Inflammatory macrophage treated with lipopolysaccharide for 4 hours (primary cell): ENCODE measurements at places on chromosomes 11 and 22.

DNA sequence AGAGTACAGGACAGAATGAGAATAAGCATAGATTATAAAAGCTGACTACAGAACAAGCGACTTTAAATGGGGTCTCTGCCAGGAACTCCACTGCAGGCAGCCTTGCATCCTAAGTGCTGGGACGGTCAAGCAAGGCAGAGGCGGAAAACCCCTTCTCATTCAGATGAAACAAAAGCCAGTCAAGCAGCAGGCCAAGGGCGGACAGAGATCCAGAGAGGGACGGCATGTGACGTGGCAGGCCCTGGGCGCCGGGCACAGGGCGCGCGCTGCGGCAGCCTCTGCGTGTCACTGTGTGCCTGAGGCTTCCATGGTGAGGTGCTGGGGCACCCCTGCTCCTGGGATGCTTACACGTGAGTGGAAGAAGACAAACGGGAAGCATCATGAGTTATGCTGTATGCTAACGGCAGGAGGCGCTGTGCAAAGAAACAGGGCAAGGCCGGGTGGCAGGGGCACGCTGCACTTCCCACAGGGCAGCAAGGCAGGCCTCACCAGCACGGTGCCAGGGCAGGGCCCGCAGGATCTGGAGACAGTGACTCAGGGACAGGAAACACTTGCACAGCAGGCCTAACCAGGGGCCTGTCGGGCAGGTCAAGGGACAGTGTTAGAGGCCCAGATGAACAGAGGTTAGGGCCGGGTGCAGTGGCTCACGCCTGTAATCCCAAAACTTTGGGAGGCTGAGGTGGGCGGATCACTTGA lies 6.2 kb downstream of the TOLLIP start:
- DNase-seq = peak; percentile 38

DNA sequence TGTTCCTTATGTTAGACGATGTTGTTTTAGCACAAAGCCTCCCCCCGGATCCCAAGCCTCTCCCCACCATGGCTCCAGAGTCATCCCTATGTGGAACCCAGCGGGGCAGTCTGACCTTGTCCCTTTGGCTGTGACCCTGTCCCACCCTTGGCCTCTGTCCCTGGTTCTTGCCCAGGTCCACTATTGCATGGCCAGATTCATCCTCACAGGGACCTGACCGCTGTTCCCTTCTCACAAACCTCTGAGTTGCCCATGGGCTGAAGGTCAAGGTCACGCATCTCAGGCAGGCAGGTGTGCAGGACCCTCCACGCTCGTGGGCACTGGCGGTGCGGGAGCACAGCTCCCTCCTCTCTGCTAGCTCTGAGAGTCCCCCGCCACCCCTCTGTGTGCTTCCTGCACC lies 39.0 kb downstream of the BCR start:
- DNase-seq = no peak

- no peak for DNase-seq
These were observed 122.5 kb downstream of the WNT11 start for GRCh38 chr11:76083563-76084451.

DNA sequence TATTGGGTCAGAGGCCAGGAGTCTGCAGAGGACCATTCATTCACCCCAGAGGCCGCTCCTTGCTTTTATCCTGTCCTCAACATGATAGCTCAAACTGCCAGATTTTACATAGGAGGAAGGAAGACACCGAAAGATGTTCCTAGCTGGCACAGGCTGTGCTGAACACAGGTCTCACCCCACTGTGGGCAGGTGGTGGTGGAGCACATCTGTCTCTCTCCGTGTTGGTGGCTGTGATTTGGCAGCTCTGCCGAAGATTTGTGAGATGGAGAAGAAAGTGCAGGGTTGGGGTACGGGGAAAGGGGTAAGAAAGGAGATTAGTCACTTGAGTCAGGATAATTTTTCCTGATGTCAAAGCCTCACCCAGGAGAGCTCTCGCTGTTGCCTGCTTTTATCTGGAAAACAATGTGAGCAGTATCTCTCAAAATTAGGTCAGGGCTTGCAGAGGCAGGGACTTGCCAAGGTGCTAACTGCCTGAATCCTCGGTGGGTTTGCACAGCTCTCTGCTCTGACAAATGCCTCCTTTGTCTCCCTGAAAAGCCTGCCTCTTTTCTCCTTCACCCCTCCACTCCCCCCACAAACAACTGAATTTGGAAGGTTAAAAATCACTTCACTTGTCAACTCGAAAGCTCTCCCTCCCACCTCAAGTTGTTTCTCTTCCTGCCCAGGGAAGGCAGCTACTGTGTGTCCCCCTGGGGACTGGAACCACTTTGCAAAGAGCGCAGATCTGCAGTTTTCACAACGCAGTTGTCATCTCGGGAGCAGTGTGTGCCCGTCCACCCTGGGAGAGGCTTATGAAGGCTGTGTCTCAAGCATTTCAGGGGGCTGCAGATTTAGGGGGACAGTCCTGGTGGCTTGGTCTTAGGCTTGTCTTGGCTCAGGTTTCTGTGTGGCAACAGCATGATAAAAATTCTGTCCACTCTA lies 299.7 kb downstream of the ST3GAL4 start:
- DNase-seq = no peak

GRCh38 chr11:76680518-76681425 lies 10.2 kb upstream of the LRRC32 start:
- DNase-seq = peak; percentile 73

GRCh38 chr11:109731451-109731850 lies 309.5 kb downstream of the C11orf87 start:
- no peak for DNase-seq

DNA sequence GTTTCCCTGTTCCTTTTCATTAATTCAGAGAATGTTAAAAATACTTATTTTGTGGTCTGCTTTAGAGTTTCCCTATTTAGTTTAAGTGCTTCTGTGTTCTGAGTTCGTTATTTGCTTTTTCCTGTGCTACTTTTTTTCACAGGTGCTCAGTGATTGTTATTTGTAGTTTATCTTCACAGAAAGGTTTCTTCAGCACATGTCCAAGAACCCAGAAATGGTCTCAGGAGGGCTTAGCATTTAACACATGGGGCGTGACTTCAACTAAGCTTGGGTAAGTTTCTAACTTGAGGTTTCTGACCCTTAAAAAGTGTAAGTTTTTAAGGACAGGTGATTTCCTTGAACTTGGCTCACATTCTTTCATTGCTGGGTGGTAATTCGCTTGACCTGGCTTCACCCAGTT lies 157.3 kb downstream of the AASDHPPT start:
- no peak for DNase-seq

DNA sequence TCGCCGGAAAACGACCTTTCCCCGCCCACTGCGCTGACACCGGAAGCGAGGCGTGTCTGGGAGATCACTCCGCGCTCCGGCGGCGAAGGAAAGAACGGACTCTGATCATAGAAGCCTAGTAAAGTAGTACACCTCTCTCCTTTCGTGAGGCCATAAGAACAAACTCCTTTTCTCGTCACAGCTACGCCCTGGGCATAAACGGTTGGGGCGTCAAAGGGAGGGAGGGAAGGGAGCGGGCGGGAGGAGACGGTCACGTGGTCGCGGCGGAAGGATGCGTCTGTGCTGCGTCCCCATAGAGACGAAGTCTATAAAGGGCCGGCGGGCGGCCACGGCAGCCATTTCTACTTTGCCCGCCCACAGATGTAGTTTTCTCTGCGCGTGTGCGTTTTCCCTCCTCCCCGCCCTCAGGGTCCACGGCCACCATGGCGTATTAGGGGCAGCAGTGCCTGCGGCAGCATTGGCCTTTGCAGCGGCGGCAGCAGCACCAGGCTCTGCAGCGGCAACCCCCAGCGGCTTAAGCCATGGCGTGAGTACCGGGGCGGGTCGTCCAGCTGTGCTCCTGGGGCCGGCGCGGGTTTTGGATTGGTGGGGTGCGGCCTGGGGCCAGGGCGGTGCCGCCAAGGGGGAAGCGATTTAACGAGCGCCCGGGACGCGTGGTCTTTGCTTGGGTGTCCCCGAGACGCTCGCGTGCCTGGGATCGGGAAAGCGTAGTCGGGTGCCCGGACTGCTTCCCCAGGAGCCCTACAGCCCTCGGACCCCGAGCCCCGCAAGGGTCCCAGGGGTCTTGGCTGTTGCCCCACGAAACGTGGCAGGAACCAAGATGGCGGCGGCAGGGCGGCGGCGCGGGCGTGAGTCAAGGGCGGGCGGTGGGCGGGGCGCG lies at the start of gene ATF4:
Gene ATF4, plus strand, starts transcription at position 337 of the 880 bp plus-strand sequence. CDS start 884 bp downstream, outside the sequence.
- DNase-seq = peak; percentile 91

- DNase-seq = peak; percentile 25
These were observed 37.6 kb upstream of the BIRC3 start for GRCh38 chr11:102279641-102280170.

DNA sequence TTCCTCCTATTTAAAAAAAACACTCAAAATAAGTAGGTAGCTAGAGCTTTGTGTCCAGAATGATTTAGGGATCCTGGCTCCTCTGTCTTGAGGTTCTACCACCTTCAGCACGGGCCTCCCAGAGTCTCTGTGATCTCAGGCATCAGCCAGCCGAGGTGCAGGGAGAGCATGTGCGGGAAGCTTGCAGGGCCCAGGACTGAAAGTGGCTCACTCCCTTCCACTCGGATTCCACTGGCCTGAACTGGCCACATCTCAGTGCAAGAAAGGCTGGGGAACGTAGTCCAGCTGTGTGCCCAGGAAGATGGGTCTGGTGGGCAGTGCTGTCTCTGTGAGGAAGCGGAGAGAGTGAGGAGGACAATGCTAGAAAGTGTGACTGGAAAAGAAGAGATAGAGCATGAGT lies 68.3 kb upstream of the MYOD1 start:
- no peak for DNase-seq

- no peak for DNase-seq
These were observed 47.9 kb upstream of the SUSD2 start for GRCh38 chr22:24133187-24133965.

DNA sequence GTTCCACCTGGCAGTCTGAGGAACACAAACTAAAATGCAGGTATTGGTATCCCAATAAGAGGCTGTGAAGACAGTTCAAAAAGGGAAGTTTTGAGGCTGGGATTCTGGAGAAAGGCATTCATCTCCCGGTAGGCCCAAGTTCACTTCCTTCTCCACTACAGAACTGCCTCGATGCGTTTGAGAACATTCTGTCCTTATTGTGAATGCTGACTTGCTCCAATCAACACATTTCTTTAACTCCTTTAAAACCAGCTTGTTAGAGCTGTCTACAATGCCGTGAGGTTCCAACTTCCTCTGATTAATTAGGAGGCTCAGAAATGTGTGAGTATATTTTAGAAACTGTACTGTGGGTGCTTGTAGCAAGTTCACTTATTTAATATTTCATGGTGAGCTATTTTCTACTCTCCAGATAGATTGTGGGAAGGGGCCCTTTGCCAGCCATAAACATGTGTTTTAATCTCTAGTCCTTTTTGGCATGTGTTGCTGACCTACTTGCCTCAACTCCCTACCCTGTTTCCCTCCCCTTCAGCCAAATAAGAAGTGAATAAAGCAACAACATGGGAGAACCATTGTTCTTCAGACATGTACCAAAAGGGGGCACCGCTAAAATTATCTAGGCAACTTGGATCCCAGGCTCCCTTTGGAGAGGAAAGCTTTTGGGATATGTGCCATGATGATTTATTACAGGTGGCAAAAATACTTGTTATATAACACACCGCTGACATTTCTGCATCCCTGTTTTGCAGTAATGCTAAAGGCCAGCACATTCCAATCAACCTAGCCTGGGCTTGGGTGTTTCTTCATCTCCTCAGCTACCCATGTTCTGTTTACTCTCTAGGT lies 245.6 kb downstream of the BLID start:
- no peak for DNase-seq

GRCh38 chr11:1894759-1895158 lies 3.1 kb upstream of the PRR33 start:
- DNase-seq = no peak
